RKO (cell line): ENCODE measurements at places on chromosomes 3 and 15.

GRCh38 chr15:33975022-33975565 lies 6.8 kb downstream of the CHRM5 start:
- DNase-seq, result peak; percentile 12

DNA sequence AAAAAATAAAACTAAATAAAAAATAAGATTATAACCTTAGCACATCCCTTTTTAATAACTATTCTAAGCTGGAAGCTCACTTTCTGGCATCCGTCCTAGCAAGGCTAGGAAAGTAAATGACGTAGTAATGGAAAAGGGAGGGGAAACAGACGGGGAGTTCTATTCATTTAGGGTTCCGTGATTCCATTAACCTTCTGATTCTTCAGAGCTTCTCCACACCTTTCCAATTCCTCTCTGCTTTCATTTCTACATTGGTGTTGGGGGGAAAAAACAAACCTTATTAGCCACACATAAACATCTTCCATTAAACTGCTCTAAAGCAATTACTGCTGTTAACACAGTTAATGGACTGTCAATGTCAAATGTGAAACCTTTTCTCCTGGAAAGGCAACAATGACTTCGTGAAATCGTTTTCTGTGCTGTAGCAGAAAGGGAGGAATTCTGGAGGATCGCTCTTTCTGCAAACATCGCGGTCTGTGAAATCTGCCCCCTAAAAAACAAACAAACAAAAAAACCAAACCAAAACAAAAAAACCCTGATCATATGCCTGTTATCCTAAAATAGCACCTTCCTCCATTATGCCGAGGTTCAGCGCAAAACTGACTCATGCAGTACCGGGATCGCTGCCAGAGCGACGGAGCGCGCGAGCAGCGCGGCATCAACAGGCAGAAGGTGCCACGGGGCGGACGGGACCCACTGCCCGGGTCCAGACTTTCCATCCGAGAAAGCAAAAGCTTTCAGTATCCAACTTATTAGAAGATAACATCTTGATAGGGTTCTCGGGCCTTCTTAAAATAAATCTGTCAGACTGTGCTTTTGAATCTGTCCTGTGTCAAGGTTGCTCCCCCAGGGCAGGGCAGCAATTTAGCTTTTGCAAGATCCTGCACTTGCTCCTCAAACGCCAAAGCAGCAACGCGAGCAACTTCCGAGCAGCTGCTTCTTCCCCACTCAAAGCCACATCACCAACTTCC lies 156.2 kb downstream of the FGF12 start:
- DNase-seq, result no peak

DNA sequence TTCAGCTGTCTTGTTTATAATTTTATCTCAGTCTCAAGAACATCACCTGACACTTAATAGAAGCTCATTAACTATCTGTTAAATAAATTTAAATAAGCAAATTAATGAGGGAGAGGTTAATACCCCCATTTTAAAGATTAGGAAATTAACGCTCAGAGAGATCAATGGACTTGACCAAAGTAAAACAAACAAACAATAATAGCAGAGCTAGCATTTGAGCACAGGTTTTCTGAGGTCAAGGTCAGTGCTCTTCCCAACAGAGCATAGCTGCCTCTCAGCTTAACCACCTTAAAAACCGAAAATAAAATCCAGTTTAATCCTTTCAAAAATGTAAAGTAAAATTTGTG lies 196.6 kb upstream of the BCL6 start:
- no peak for DNase-seq

GRCh38 chr3:159924411-159924810 lies 64.2 kb upstream of the IL12A start:
- DNase-seq, result no peak

GRCh38 chr3:17765819-17766472 lies 23.5 kb upstream of the TBC1D5 start:
- no peak for DNase-seq

DNA sequence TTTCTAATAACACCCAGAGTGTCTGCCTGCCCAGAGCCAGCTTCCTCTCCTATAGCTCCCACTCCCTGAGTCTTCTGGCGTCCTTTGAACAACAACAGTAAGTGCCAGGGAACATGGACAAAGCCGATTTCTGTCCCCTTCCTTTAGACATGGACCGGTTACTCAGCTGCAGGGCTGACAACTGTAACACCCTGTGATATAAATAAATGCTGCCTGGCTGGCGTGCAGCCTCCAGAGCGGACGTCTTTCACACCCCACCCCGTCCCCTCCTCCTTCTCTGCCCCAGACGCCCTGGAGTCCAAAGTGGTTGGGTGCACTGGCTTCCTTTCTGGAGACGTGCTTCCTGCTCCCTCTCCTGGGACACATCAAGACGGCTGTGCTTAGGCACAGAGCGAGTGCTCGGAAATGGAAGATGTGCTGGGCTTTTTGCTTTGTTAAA lies 281.9 kb upstream of the LRRFIP2 start:
- DNase-seq, result no peak

DNA sequence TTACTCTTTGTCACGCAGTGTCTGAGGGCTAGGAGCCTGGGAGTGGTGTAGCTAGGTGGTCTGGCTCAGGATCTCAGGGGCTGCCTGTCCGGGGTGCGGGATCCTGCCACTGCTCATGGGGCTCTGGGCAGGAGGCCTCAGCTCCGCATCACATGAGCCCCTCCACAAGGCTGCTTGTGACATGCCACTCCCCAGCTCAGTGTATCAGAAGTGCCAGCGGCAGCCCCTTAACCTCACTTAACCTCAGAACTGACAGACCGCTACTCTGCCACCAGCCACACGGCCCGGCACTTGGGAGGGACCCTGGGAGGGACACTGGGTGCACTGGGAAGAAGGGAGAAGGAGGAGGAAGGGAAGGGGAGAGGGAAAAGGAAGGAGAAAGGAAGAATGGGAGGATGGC lies 87.9 kb downstream of the FBLN2 start:
- no peak for DNase-seq

DNA sequence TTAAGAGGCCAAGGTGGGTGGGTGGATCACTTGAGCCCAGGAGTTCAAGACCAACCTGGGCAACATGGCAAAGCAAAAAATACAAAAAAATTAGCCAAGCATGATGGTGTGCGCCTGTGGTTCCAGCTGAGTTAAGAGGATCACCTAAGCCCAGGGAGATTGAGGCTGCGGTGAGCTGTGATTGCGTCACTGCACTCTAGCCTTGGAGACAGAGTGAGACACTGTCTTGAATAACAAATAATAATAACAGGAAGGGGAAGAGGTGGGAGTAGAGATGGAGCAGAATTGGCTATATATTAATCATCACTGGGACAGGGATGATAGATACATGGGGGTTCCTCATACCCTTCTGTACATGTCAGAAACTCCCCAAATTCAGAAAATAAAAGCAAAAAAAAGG lies 23.8 kb upstream of the NMB start:
- DNase-seq, result no peak

GRCh38 chr3:186105543-186105942 lies 3.3 kb downstream of the ETV5 start:
- no peak for DNase-seq

- no peak for DNase-seq
Observed at GRCh38 chr3:67458408-67458807, 196.0 kb downstream of the SUCLG2 start.

- DNase-seq, result no peak
Observed at GRCh38 chr3:47491186-47491585, 15.4 kb upstream of the SCAP start.

DNA sequence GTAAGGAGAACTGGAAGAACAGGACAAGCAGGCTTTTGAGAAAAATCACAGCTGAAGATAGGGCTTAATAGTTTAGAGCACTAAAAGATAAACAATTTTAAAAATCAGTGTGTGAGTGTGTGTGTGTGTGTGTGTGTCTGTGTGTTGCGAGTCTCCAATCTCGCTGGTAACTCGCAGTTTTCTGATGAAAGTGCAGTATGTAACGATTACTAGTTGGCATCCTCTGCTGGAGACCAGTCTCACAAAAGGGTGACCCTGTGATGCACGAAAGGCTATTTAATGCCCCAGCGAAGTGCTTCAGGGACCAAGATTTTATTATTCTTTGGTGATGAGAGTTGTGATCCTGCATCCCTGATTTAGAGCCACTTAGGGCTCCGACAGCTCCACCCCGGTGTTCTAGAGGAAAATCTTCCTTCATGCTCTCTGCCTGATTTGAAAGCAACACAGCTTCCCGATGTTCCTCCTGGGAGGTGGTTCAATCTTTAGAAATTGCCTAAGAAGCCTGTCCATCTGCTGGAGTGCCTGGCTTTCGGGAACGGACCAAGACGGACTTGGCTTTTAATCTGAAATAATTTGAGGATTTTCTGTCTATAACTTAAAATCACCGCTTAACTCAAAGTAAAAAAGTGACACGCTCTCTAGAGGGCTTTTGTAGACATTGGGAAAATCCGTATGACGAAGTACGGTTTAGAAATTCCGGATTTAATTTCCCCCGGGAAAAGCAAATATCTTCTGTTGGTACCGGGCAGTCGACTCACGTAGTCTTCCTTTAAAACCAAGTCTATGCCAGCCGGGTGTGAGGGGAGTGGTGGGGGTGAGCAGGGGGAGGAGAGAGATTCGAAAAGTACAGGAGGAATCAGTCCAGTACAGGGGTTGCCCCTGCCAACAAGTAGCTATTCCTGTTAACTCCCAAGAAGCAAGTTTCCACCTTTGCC lies 1.1 kb upstream of the ALCAM start:
- DNase-seq, result peak; percentile 85

DNA sequence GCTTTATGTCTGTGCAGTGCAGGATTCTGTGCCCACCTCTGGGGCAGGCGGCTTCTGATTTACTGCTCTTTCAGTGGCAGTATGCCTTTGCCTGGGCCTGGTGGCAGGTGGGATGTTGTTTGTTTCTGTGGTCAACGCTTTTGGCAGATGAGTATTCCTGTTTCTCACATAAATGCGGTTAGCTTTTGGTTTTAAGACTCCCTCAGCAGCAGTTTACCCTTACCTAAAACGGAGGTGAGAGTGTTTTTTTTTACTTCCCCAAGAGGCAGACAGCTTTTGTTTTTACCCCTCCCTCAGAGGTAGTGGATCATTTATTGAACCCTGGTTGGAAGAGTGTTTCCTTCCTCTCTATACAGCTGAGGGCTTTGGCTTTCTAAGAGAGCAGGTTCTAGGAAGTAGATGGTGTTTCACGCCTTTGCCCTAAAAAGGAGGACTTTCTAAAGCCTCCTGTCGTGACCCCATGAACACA lies 134.1 kb upstream of the PLSCR5 start:
- DNase-seq, result no peak

DNA sequence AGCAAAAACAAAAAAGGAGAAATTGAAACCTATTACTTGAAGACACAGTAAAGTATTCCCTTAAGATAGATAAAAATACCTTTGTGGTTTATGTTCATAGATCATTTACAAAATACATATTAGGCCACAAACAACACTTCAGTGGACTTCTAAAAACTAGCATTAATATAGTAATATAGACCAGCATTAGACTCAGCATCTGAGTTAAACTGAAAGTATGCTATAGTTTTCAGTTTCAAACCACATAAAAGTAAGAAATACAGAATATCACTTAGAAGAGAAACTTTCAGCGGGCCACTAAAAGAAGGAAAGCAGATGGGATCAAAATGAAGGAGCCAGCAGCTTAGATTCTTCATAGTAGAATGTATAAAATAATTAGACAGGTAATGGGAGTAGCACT lies 86.6 kb downstream of the MSL2 start:
- DNase-seq, result no peak

- no peak for DNase-seq
Observed at GRCh38 chr3:52896613-52897012, 735 bp downstream of the STIMATE start.

DNA sequence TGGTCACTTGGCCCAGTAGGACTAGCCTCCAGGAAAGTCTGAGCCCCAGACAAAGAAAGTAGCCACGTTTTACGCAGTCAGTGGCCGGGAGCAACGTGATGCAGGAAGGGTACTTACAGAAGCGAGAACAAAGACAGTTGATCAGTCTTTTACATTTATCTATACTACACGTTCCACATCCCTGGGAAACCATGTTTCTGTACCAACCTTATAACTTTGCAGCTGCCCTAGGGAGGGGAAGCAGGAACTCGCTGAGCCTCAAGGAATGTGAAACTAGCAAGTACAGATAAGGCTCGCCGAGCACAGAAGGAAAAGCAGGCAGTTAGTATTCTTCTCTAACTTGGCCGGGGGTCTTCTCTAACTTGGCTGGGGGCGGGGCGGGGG lies 3.4 kb upstream of the KNL1 start:
- DNase-seq, result no peak

GRCh38 chr3:45554006-45554666 lies 40.4 kb upstream of the LIMD1 start:
- DNase-seq, result no peak

DNA sequence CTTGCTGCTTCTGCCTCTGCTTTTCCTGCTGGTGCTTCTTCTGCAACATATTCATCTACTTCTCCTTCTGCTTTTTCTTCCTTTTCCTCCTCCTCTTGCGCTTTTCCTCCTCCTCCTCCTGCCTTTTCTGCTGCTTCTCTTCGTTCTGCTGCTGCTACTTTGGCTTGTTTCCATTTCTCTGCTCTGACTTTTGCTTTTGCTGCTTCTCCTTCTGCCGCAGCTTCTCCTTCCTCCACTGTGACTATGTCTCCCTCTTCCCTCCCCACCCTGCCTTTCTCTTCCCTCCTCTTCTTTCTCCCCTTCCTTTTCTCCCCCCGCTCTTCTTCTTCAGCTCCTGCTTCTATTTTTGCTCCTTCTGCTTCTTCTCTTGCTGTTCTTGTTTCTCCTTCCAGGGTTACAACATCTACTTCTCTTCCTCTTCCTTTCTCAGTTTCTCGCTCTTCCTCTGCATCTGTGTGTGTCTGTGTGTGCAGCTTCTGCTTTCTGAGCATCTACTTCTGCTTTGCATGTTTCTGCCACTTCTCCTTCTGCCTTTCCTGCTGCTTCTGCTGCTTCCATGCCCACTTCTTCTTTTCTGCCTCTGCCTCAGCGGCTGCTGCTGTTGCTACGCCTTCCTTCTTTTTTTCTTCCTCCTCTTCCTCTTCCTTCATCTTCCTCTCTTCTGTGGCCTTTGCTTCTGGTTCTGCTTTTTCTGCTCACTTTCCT lies 51.4 kb downstream of the FAM43A start:
- no peak for DNase-seq

DNA sequence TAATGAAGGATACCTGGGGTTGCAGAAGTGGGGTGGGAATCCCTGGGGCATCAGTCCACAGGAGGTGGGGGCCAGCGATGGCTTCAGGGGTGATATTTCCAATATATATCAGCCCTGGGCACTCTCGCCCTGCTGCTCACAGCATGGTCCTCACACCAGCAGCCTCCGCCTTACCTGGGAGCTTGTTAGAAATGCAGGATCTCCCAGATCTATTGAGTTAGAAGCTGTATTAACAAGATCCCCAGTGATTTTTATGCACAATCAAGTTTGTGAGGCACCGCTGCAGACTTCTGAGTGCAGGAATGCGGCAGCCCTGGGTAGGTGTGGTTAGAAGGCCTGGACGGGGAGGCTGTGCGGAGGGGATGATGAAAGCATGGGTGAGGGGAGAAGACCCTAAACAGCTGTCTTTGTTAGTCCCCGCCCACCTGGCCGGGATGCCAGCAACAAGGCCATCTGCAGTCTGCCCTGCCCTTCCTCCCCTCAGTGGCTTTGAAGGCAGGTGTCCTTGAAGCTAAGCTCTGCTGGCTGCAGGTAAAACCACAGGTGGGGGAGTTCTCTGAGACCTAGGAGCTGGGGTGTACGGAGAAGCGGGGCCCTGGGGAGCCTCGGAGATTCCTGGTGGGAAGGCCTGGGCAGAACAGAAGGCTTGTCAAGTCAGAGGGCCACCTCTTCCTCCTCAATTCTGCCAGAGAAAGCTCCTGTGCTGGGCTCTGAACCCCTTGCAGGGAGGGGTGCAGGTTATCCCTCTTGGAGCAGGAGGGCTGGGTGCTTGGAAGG lies 11.4 kb downstream of the FAM107A start:
- DNase-seq, result no peak

GRCh38 chr3:112637700-112638099 lies 3.2 kb downstream of the CCDC80 start:
- no peak for DNase-seq
